ENCODE measurements at places on chromosomes 12 and 14.

GRCh38 chr14:34359420-34360117 lies 102.5 kb downstream of the SPTSSA start:
- peak; percentile 57 for DNase-seq

DNA sequence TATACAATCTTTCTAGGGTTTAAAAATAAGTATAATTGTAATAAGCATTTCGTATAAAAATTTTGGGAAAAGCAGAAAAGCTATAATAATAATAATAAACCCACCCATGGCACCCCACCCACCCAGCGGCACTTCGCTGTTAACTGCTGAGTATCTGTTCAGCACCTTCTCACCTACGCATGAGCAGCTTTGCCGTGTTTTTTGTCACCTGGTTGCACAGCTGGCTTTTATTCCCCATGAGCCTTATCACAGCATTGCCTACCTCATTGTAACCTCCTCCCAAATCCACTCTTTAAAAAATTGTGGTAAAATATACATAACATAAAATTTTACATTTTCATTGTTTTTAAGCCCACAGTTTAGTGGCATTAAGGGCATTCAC lies 34.7 kb downstream of the CYP46A1 start:
- no peak for DNase-seq

DNA sequence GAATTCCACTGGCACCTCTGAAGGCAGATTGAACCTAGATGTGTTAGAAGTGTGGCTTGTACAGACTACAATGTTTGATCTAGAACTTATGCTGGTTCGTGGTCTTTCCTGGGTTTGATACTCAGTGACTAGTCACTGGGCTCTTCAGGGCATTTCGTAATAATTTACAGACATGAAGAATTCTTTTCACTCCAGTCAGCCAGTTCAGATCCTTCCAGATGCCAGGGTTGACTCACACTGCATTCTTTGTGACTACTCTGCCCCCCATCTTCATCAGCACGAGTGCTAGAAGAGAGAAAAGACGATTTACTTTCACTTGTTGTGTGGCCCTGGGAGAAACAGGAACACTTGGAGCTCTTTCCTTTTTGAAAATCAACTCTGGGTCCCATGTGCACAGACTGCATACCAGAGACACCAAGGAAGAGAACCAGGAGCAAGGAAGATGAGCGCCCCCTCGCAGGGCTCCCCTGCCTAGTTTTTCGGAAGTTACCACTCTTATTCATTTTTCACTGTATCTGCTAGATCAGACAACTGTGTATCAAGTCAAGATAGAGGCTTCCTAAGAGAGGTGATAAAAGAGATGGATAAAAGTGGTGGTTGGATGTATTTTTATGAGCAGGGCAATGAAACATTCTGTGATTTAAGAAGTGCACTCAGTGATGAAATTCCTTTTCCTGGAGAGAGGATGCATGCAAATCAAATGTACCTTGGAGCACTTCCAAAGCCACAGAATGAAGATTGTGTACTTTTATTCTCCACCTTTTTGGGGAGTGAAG lies 33.5 kb upstream of the EVL start:
- peak; percentile 99 for DNase-seq

GRCh38 chr12:21500786-21501257 lies 613 bp downstream of the RECQL start:
- DNase-seq, result no peak

- DNase-seq, result no peak
These were observed 209.0 kb upstream of the PLEKHG7 start for GRCh38 chr12:92493816-92494215.

- DNase-seq, result no peak
These were observed 103.5 kb downstream of the GLT1D1 start for GRCh38 chr12:128956755-128957154.

GRCh38 chr12:116609319-116610114 lies 50.3 kb downstream of the MAP1LC3B2 start:
- DNase-seq, result no peak
